Left kidney (tissue), 8 donors: ENCODE measurements at places on chromosomes 7 and 10. TPM values are rescaled to one million over a fixed set of nuclear protein-coding genes. Genes with fewer than 3 reads are reported as not detected.

- DNase-seq: no peak
These were observed 953.1 kb upstream of the ZNF722 start for GRCh38 chr7:63045575-63045974.

DNA sequence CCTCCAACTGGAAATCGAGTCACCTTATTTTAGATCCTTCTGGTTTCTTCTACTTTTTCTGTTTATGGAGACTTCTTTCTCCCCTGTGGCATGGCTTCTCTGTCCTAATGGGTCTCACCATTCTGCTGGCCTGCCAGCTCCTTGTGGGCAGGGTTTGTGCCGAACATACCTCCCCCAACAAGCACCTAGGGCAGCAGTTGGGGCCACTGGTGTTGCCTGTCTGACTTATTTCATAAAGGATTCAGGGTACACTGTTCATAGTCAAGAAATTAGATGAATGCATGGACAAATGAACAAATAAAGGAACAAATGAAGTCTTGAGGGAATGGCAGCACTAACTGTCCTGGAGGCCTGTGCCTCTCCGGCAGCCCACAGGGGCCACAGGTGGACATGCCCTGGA lies 55.6 kb upstream of the DOCK1 start:
- DNase-seq: no peak

GRCh38 chr7:79933144-79933543 lies 201.5 kb upstream of the GNAI1 start:
- no peak for DNase-seq

GRCh38 chr10:69434926-69435325 lies 16.3 kb upstream of the TSPAN15 start:
- no peak for DNase-seq

DNA sequence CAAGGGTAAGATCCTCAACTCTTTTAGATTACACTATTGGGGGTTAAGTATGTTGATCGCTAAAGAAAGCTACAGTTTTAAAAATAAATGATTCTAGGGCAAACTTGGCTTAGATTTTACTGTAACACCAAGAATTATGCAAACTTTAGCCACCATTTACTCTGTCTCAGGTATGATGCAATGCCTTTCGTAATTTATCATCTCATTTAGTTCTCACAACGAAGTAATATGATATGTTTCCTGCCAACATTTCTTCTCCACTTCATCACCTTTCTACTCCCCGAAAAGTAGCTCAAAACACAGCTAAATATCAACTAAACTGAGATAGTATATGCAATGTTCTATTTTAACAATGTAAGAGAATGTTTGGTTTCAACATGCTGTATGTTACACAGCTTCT lies 21.1 kb downstream of the FAM133B start:
- no peak for DNase-seq

- no peak for DNase-seq
These were observed 87.0 kb downstream of the ADD3 start for GRCh38 chr10:110094786-110095185.

DNA sequence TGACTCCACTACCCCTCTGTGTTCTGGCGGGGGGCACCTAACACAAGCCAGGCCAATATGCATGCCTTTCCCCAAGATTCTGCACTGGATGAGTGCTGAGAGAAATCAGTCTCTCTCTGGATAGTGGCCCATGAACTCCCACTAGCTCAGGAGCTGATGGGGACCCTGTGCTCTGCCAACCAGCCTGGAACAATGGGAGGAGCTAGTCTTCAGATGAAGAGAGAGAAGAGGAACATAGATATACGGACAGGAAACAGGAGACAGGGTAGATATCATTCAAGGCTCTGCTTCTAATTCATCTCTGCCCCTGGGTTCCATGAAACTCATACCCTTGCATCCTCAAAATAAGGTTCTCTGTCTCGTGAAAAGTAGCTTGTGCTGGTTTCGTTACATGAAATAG lies 27.9 kb upstream of the PLXNA4 start:
- no peak for DNase-seq

- DNase-seq: no peak
These were observed 92.8 kb downstream of the DOCK1 start for GRCh38 chr10:126997801-126998590.

- DNase-seq: no peak
These were observed 29.3 kb downstream of the PPP2R2D start for GRCh38 chr10:131930150-131930549.

GRCh38 chr7:26399736-26400135 lies 108.1 kb downstream of the SNX10 start:
- no peak for DNase-seq

- DNase-seq: no peak
These were observed 19.3 kb downstream of the FRMD4A start for GRCh38 chr10:14311206-14311957.

DNA sequence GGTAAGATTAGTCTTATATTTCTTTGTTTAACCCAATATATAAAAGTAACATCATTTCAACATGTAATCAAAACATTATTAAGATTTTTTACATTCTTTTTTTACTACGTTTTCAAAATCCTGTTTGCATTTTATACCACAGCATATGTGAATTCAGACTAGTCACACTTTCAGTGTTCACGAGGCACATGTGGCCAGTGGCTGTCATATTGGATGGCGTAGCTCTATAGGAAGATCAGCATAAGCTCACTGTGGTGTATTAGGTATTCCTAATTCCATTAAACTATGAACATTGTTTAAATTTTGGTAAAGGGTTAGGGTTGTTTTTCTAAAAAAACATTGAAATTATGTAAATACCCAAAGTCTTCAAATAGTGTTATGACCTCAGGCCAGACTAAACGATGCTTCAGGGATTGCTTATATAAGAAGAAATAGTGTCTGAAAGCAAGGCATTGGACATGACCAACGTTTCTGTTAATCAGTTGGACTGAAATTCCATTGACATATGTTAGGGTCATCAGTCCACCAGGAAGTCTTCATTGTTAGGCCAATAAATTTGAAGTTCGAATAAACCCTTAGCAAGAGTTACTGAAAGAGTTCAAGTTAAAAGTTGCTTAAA lies 97.0 kb downstream of the BICC1 start:
- DNase-seq: no peak

DNA sequence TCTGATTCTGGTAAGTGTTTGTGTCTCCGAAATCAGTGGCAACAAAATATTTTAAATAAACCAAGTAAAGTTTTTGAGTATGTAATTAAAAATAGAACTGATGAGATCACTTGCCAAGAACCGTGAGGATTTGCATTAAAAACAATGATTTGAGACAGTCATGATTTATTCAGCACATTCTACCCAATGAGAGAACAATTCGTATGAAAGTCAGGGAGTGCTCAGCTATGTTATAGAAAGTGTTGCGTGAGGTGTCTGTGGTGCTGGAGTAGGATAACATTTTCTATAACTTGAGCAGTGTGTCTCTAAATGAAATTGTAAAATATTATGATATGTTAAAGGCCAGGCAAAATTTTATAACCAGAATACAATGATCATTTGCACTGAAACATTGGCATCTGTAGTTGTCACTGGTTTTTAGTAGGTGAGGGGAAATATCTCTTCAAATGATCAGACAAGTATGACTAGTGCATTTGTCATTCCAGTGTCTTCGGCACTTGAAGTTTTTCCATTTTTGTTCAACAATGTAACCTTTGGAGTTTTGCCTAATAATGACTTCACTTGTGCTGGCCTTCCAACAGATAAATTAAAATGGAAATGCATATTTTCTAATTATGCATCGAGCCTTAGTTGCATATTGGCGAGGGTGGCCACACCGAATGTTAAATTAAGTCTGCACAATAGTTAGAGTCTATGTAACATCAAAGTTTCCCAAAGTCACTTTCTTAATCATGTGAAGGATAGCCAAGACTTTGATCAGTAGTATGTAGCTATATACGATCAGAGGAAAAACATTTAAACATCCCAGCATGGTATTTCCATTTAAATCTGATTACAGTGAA lies 335.9 kb downstream of the GFRA1 start:
- DNase-seq: no peak

- no peak for DNase-seq
These were observed 47.9 kb downstream of the WNT2 start for GRCh38 chr7:117274951-117275350.

GRCh38 chr7:150371131-150371995 lies 2.7 kb downstream of the REPIN1 start:
- DNase-seq: no peak

DNA sequence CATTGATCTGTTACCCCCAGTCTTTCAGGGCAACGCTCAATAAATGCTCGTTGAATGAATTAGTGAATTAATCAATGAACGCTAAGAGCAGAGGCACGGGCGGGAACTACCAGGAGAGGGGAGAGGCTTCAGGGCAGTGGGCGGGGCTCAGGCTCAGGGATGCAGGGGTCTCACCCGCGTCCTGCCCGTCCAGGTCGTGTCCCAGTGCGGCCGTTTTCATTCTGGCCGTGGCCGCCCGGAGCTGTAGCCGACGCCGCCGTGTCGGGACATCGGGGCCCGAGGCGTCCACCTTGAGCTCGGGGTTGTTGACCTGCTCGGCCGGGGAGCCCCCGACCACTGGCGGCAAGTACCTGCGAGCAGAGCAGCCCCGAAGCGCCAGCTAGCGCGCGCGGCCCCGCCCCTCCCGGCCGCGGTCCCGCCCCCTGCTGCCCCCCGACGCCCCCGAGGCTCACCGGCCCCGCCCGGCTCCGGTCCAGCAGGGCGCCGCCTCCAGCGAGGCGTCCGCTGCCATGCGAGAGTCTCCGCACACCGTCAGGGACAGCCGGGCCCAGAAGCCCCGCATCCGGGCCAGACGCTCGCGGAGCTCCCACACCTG lies 2.8 kb upstream of the GAL3ST4 start:
- DNase-seq: no peak

DNA sequence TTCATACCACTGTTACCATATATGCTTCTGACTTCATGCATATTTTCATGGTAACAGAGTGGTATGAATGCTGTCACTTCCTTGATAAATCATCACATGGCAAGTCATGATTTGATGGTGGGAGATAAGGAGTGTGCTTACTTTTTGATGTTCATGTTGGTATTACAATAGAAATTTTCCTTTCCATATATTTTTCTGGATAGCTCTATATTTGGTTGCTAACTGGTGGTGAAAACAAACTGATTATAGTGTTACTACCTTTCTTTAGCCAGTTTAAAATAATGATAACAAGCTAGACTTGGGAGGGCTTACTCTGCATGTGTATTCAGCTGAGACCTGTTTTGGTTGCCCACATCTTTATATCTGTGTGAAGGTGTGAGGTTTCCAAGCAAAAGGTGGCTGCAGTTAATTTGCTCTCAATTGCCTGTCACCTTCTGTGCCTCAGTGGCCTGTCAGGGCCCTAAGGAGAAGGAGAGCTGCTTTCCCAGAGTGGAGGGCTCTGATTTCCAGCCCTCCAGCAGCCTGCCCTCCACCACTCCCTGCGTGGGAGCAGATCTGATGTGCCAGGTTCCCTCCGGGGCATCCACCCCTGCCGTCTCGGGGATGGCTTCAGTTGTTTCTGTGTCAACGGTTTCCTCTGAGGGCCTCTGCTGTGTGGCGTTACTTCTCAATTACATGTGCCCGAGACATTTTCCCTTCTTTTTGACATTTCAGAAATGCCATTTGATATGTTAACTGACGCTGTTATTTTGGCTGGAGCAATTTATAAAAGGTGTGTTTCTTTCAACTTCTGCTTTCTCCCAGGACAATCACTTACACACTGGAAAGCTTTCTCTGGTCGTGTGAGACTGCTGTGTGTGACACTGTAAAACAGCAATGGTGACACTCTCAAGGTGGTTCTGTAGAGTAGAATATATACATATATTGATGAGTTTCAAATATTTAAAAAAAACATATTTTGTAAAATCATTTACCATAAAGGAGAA lies 107.7 kb upstream of the KLF6 start:
- DNase-seq: no peak

UFSP1 gene
- 1.8 TPM for polyA plus RNA-seq

OR6B1 gene
- not detected for polyA plus RNA-seq

CDNF gene
- polyA plus RNA-seq: 3.6 TPM

SLC18A3 gene
- polyA plus RNA-seq: not detected

MRLN gene
- polyA plus RNA-seq: 0.48 TPM

GSTO2 gene
- polyA plus RNA-seq: 52.8 TPM

NUTM2E gene
- polyA plus RNA-seq: 0.18 TPM

ASL gene
- polyA plus RNA-seq: 28.4 TPM
